ENCODE measurements at places on chromosomes 4 and X.

DNA sequence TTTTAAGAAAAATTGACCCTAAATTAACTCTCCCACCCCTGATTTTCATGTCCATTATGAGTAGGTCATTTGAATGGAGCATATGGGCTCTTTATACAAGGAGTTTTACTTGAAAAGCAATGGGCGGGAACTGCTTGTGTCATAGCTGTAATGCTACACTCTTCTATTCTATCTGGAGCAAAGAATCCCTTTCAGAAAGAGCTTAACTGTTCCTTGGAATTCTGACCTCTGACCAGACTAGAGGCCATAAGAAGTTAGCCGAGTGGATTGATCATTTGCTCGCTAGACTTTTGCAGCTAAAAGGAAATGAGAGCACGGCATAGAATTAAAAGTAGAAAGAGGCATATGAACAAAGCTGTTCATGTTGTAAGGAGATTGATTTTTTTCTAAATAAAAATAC, 79.1 kb downstream of the DOCK11 start:
- DNase-seq, result no peak

DNA sequence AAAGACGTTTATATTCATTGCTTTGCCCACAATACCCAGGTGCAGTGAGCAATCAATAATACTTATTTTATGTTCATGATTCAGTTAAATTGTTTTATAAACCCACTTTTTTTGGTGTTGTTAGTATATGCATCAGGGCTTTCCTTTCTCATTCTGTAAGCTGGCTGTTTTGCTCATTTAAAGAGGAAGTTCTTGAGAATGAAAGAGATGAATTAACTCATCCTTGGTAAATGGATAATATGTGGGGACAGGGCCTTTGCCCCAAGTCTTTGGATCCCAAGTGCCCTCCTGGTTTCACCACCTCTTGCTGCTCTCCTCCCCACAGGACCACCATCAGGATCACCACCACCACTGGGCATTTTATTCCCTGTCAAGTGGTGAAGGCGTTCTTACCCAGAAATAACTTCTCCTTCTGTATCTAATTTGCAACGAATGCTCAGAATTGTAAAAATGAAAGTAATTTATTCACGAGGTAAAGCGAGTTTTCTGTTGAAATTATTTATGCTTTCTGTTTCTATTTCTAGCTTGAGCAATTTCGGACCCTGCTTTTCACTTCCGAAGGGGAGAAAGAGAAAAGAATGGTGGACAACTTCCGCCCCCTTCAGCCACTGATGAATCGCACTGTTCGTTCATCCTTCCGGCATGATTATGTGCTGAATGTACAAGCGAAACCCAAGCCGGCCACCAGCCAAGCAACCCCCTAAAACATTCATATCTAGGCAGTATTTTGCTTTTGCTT, 8.2 kb upstream of the ZRSR2 start:
- no peak for DNase-seq

- no peak for DNase-seq
Measured at GRCh38 chr4:60656171-60656570, 544.0 kb upstream of the ADGRL3 start.

DNA sequence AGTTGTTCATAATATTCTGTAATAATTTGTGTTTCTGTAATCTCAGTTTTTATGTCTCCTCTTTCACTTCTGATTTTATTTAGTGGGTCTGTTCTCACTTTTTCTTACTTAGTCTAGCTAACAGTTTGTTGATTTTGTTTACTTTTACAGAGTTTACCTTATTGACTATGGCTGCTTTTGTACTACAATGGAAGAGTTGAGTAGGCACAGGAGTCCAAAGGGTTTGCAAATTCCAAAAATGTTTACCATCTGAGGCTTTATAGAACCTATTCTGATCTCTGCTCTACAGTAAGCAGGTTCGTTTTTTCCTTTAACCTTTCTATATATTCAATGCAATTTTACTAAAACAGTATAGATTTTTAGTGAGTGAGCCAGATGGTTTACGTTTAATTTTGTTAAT, 55.1 kb downstream of the UGT2B17 start:
- DNase-seq, result no peak

DNA sequence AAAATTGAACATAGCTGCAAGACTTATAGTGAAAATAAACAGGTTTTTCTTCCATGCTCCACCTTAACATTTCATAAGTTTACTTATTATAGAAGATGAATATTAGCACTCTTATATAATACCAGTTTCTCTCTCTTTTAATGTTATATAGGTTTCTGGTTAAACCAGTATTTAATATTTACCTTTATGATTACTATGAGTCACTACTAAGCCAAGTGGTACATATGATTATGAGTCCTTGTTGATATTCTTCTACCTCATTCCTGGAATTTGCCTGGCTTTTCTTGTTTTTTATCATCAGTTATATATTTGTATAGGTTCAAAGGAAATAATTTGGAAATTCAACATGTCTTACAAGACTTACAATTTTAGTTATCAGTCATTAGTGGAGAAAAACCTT, 89.9 kb upstream of the MAOA start:
- DNase-seq, result no peak

DNA sequence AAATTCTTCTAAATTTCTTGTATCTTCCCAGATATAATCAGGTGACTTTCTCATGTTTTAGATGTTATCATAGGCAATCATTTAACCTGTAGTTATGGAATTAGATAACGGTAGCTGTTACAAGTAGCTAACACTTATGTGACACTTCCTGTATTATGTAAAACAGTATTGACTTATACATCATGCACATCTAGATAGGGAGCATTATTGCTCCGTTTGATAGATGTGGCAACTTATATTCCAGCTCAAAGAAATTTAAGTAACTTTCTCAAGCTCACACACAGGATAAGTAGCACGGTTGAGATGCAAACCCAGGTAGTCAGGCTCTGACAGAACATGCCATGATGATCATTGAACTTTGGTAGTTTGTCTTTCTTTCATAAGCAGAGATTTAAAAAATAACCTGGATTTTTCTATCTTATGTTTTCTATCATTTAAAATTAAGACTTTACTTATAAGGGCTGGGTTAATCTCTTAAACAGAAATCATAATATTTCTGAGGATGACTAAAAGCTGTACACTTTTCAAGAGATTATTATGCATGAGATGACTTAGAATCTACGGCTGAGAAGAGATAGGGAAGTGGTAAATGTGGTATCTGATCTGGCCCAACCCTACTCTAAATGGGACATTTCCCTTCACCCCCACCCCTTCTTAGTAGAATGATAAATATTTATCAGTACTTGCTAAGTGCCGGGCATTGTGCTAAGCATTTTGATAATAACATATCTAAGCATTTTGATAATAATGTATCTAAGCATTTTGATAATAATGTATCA, 69.1 kb upstream of the HPGD start:
- DNase-seq, result no peak

- no peak for DNase-seq
Measured at GRCh38 chr4:81468678-81469077, 3.0 kb downstream of the RASGEF1B start.

GRCh38 chrX:116194649-116195048, 24.1 kb downstream of the AGTR2 start:
- DNase-seq, result no peak

- DNase-seq, result no peak
Measured at GRCh38 chr4:91827914-91828313, 475.9 kb upstream of the GRID2 start.

GRCh38 chr4:78362310-78362709, 189.3 kb upstream of the ANXA3 start:
- DNase-seq, result no peak

GRCh38 chrX:128992107-128992971, 531.0 kb downstream of the SMARCA1 start:
- no peak for DNase-seq

- no peak for DNase-seq
Measured at GRCh38 chrX:53682885-53683555, 3.5 kb downstream of the HUWE1 start.

DNA sequence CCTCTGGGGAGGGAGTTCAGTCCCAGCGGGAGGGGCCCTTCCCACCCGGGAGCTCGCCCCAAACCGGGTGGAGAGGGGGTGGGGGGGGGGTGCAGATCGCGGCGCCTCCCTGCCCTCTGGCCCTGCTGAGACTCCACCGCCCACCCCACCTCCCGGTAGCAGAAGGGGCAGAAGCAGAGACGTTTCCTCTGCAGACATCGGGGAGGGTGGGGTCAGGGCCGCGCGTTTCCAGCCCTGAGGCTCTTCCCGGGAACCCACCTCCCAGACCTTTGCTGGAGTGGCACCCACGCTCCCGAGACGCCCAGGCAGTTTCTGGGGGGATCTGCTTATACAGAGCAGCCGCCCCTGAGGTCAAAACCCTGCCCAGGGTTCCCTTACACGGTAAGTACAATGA, 30.2 kb downstream of the CPLX1 start:
- no peak for DNase-seq

DNA sequence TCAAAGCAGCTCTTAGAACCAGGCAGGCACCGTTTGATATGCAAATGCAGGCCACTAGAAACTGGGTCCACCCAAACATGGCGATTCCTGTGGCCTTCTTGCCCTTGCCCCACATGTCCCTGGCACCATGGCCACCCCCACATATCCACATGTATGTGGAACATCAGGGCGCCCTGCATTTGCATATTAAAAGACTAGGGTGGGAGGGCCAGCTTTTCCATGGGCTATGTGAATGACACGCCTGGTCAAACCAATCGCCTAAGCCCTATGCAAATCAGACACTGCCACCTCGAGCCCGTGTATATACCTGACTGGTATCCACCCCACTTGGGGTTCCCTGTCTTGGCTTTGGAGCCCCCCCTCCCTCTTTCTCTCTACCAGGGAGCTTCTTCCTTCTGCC, 107.0 kb downstream of the ABLIM2 start:
- no peak for DNase-seq

- DNase-seq, result no peak
Measured at GRCh38 chr4:153747406-153747955, 12.3 kb downstream of the RNF175 start.

DNA sequence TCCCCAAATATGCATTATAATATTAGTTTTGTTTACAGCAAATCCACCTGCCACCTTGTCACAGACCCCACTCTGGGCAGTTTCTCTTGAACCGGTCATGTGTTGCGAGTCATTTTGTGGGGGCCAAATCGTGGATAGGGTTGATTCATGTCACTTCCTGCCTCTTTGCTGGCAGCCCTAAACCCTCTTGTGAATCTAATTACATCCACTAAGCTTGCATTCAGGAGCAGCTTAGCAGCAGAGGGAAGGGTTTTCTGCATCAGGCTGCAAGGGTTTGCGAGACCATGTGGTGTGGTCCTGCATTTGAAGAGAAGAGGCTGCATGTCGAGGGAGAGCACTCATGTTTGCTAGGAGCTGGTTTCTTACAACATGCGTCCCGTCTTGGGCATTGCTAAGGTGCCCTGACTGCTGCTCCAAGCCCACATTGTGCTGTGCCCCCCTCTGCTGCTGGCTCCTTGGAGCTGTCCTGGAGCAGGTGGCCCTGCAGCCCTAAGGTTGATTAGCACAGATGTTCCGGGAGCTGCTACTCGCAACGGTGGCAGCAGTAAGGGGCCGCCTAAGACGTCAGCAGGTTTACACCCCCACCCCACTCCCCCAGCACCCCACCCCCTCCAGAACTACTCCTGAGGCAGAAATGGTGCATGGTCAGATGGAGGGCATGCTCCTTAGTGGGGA, 88.9 kb upstream of the CLDN34 start:
- no peak for DNase-seq

DNA sequence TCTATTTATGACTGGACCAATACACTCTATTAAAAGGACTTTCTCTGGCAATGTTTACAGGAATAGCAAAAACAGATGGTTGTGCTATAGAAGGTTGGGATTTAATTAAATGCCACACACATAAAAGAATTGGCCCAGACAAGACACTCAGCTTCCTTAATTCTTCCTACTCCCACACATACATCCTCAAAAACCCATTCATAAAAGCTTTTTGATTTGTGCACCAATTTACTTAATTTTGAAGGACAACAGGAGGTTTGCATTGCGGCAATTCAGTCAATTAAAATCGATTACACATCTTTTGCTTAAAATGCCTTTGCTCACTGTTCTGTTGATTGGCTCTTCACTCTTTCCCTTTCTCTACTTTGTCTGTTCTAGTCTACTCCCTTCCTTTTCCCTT, 317.1 kb downstream of the CBLL2 start:
- no peak for DNase-seq

DNA sequence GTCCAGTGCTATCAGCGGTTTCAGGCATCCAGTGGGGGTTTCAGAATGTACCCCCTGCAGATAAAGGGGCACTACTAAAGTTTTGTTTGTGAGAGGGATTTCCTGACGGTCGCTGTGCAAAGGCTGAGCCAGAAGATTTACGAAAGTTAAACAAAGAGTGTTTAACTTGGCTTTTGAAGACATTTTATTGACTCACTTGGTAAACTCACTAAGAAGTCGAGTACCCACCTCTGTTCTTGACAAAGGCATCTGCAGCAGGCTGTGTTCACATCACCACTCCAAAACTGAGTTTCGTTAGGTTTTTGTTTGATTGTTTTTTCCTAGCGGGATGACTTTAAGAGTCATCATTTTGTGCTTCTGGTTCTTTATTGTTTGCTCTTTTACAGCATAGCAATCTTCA, 143.9 kb upstream of the TBL1X start:
- no peak for DNase-seq

- DNase-seq, result no peak
Measured at GRCh38 chr4:107603430-107603829, 116.6 kb downstream of the PAPSS1 start.

GRCh38 chrX:118208481-118208880, 91.9 kb upstream of the KLHL13 start:
- no peak for DNase-seq

- DNase-seq, result no peak
Measured at GRCh38 chrX:154038656-154039055, 19.0 kb upstream of the IRAK1 start.

- no peak for DNase-seq
Measured at GRCh38 chrX:45449982-45450381, 249.3 kb upstream of the DIPK2B start.

DNA sequence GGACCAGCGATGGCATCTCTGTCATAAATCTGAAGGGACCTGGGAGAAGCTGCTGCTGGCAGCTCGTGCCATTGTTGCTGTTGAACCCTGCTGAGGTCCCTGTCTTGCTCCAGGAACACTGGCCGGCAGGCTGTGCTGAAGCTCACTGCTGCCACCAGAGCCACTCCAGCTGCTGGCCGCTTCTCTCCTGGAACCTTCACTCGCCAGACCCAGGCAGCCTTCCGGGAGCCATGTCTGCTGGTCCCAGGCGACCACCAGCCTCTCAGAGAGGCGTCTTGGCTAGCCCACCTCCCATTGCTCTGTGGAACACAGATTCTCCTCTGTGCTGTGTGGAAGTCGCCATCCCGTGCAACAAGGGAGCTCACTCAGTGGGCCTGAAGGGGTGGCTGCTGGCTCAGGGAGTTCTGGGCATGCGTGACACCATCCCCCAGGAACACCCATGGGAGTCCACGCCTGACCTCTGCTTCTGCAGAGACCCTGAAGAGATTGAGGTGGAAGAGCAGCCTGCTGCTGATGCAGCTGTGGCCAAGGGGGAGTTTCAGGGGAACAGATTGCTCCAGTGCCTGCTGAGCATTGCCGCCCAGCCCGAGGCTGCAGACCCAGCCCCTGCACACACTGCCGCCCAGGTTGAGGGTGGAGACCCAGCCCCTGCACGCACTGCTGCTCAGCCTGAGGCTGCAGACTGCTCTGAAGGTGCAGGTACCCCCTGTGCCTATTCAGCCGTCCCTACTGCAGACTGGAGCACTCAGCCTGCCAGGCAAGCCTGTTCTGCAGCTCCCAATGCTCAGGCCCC, 33.1 kb upstream of the CYP4V2 start:
- no peak for DNase-seq

- DNase-seq, result no peak
Measured at GRCh38 chrX:129845616-129846190, 2.0 kb upstream of the ZDHHC9 start.
